IMR-90 (cell line): ENCODE measurements at places on chromosomes 12 and 14.

- no peaks in the 10 kb centered on the region for H3K27me3 ChIP-seq
- H3K4me3 ChIP-seq: no peak overlapping the region
- DNase-seq: no peak
- no peaks in the 10 kb centered on the region for H3K36me3 ChIP-seq
These were observed 1318.4 kb downstream of the TMEM121 start for GRCh38 chr14:106844608-106845285.

DNA sequence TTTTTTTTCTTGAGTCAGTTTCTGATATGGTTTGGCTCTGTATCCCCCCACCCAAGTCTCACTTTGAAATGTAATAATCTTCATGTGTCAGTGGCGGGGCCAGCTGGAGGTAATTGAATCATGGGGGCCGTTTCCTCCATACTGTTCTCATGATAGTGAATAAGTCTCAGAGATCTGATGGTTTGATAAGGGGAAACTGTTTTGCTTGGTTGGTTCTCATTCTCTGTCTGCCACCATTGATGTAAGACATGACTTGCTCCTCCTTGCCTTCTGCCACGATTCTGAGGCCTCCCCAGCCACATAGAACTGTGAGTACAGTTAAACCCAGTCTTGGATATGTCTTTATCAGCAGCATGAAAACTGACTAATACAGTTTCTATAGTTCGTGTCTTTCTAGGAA lies 42.9 kb downstream of the WNK1 start:
- H3K4me1 ChIP-seq: peaks cover 2% of the 10 kb centered on the region
- H3K36me3 ChIP-seq: no peaks in the 10 kb centered on the region
- no peaks in the 10 kb centered on the region for H3K27me3 ChIP-seq
- H3K27ac ChIP-seq: no peak overlapping the region
- no peak overlapping the region for H3K4me3 ChIP-seq
- no peak for DNase-seq

GRCh38 chr14:75543786-75544185 lies 21.5 kb downstream of the BATF start:
- H3K4me3 ChIP-seq: no peak overlapping the region
- H3K36me3 ChIP-seq: no peaks in the 10 kb centered on the region

GRCh38 chr14:80560800-80561657 lies 349.7 kb upstream of the DIO2 start:
- DNase-seq: no peak
- H3K27ac ChIP-seq: no peak overlapping the region
- H3K4me1 ChIP-seq: no peaks in the 10 kb centered on the region

- H3K27me3 ChIP-seq: peaks cover 13% of the 10 kb centered on the region
- H3K27ac ChIP-seq: no peak overlapping the region
- DNase-seq: no peak
- no peaks in the 10 kb centered on the region for H3K36me3 ChIP-seq
These were observed 12.7 kb downstream of the KRT1 start for GRCh38 chr12:52667509-52667908.

DNA sequence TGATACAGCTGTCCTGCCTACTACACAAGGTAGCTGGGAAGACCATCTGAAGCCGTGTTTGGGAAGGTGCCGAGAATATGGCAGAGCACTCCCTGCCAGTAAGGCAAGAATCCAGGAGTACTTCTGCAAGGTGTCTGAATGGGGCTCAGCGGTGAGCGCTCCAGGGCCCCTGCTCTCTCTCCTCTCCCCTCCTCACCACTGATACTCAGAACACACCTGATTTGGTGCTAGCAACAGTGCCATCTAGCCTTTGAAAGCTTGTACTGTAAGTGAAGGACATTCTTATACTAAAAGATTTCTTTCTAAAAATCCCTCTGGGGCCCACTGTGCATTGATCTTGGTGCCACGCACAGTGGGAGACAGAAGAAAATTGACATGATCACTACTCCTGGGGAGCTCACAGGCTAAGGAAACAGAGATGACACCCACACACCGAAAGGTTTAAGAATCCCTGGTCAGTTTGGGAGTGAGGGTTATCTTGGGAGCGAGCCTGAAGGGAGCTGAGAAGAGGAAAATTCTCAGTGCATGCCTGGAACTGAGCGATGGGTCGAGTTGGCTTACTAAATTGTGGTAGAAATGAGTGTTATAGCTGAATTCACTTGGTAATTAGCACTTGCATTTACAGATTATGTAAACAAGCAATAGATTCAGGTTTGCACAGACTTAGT lies 216.9 kb downstream of the NTF3 start:
- H3K4me3 ChIP-seq: no peak overlapping the region
- peaks cover 17% of the 10 kb centered on the region for H3K27me3 ChIP-seq
- H3K27ac ChIP-seq: no peak overlapping the region
- peak; percentile 58 for DNase-seq
- no peaks in the 10 kb centered on the region for H3K36me3 ChIP-seq
- H3K4me1 ChIP-seq: no peaks in the 10 kb centered on the region

DNA sequence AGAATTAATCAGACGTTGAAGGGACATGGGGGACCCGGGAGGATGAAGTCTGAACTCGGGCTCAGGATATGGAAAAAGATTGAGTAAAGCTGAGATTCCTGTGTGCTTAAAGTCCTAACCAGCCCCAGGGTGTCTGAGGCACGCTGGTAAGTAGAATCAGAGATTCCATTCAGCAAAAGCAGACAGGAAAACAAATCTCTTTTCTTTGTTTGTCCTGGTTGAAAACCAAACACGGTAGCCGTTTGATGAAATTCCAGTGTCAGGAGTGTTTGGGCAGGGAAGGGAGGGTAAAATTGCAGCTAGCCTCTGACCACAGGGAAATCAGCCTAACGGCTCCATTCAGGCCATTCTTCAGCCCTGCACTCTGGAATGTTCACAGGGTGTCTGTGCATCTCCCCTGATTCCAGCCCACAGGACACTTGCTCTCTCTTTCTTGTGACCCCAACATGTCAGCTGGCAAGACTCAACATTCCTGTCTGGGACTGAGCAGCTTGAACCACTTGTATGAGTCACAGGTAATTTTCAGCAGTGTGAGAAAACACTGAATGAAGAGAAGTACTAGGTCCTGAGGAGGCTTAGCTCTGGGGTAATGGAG lies 31.0 kb downstream of the NINJ2 start:
- peaks cover 7% of the 10 kb centered on the region for H3K4me1 ChIP-seq
- H3K27me3 ChIP-seq: no peaks in the 10 kb centered on the region; the same call in 1 of the 2 replicates
- H3K4me3 ChIP-seq: no peak overlapping the region

- no peaks in the 10 kb centered on the region for H3K27me3 ChIP-seq
- DNase-seq: no peak
- no peak overlapping the region for H3K4me3 ChIP-seq
- no peaks in the 10 kb centered on the region for H3K4me1 ChIP-seq
These were observed 373.5 kb downstream of the PAWR start for GRCh38 chr12:79317179-79317847.

DNA sequence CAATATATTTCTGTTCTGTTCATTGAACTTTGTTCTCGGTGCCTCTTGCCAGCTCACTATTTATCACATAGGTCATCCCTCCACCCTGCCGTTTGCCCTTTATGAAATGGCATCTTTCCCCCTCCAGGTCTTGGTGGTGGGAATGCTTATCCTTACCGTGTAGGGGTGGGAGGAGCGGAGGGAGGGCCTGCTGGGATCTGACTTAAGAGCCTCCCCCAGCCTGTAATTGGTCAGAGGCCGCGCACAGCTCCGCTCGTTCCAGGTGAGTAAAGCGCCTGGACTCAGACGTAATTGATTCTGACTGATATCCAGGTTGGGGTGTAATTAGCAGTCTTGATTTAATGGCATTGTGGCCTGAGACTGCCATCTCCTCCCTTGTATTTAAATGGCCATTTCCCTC lies 185.3 kb downstream of the TSPAN9 start:
- no peak for DNase-seq
- no peaks in the 10 kb centered on the region; the same call in 1 of the 2 replicates for H3K27me3 ChIP-seq
- H3K27ac ChIP-seq: no peak overlapping the region
- peaks cover 5% of the 10 kb centered on the region; the same call in 1 of the 2 replicates for H3K4me1 ChIP-seq

DNA sequence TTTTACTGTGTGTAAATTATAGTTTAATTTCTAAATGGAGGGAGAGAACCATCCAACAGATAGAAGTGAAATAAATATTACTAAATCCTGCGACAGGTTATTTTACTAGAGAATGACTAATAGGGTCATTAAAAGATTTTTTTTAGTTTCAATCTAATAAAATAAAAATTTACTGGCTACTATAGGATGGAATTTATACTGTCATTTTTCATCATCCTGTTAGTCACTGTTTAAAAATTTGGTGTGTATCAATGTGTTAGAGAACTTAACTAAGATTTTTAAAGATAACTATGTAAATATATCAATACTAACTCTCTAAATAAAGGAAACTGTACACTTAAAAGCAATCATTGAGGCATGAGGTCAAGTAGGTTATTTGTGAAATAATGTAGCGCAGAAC lies 41.1 kb upstream of the CDKN3 start:
- H3K36me3 ChIP-seq: no peaks in the 10 kb centered on the region
- peaks cover 3% of the 10 kb centered on the region for H3K27me3 ChIP-seq
- H3K27ac ChIP-seq: no peak overlapping the region

- H3K36me3 ChIP-seq: no peaks in the 10 kb centered on the region
- no peak overlapping the region for H3K27ac ChIP-seq
- H3K27me3 ChIP-seq: no peaks in the 10 kb centered on the region
- no peak overlapping the region for H3K4me3 ChIP-seq
These were observed 406.9 kb upstream of the SOX5 start for GRCh38 chr12:24356240-24356804.

GRCh38 chr12:103586132-103586531 lies 941 bp upstream of the STAB2 start:
- no peaks in the 10 kb centered on the region; the same call in 1 of the 2 replicates for H3K27me3 ChIP-seq
- H3K4me3 ChIP-seq: no peak overlapping the region
- no peaks in the 10 kb centered on the region for H3K36me3 ChIP-seq
- H3K27ac ChIP-seq: no peak overlapping the region
- no peak for DNase-seq

DNA sequence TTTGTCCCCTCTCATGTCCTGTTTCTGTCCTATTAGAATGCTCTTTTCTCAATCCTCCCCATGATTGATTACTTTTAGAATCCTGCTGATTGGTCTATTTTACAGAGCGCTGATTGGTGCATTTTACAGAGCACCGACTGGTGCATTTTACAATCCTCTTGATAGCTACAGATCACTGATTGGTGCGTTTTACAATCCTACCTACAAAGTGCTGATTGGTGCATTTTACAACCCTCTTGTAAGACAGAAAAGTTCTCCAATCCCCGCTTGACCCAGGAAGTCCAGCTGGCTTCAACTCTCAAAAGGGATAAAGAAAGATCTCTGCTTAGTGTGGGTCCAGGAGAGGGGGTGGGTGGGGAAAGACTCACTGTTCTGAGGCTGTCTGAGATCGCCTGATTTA lies 71.3 kb downstream of the DHRS2 start:
- no peak overlapping the region for H3K4me3 ChIP-seq
- H3K27ac ChIP-seq: no peak overlapping the region
- no peak for DNase-seq
- no peaks in the 10 kb centered on the region for H3K27me3 ChIP-seq
- no peaks in the 10 kb centered on the region for H3K36me3 ChIP-seq
- H3K4me1 ChIP-seq: no peaks in the 10 kb centered on the region

GRCh38 chr14:59278111-59278510 lies 89.6 kb downstream of the DAAM1 start:
- H3K27me3 ChIP-seq: no peaks in the 10 kb centered on the region
- no peak overlapping the region for H3K27ac ChIP-seq
- H3K36me3 ChIP-seq: no peaks in the 10 kb centered on the region
- peaks cover 25% of the 10 kb centered on the region for H3K4me1 ChIP-seq
- peak; percentile 94 for DNase-seq
- H3K4me3 ChIP-seq: no peak overlapping the region

DNA sequence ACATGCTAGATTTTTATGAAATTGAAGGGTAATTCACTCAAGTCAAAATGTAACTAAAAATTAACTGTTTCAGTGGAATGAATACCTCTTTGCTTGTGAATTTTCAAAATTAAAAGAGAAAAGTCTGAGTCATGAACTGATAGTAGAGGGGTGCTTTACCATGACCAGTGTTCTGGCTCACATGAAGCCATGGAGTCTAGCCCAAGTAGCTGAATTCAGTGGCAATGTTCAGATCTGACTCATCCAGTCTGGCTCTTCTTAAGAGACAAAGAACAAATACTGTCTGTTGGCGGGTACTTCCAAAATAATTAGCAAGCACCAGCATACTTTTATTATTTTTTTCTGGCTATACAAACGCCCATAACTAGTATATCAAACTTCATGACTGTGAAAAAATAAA lies 366.3 kb upstream of the GARIN6 start:
- DNase-seq: no peak
- no peaks in the 10 kb centered on the region for H3K27me3 ChIP-seq
- H3K36me3 ChIP-seq: no peaks in the 10 kb centered on the region
- no peak overlapping the region for H3K27ac ChIP-seq
- no peaks in the 10 kb centered on the region for H3K4me1 ChIP-seq

DNA sequence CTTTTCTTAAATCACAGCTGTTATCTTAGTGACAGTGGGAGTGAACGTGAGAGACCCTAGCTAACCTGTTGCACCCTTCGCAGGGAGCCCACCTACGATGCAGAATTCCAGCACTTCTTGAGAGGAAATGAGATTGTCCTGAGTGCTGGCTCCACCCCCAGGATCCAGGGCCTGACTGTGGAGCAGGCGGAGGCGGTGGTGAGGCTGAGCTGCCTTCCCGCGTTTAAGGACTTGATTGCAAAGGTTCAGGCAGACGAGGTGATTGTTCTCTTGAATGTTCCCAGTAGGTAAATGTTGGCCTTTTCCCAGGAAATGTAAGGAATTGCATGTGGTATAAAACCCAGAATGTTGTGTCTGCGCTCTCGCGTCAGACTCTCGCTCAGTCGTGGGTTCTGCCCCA lies 46.7 kb downstream of the HSP90AA1 start:
- no peak overlapping the region for H3K4me3 ChIP-seq
- H3K36me3 ChIP-seq: peaks cover 79% of the 10 kb centered on the region
- no peaks in the 10 kb centered on the region for H3K4me1 ChIP-seq
